Sigmoid colon (tissue), 7 donors: ENCODE measurements at places on chromosomes 3 and 15. TPM values are rescaled to one million over a fixed set of nuclear protein-coding genes. Genes with fewer than 3 reads are reported as not detected.

RASGRF1 gene
- total RNA-seq = 0.55 TPM

MASP1 gene
- 93.5 TPM for total RNA-seq

TUSC7 gene
- not detected for total RNA-seq

RGMA gene
- total RNA-seq = 35.7 TPM

DUOXA2 gene
- total RNA-seq = not detected

SUCNR1 gene
- 0.16 TPM for total RNA-seq

ZKSCAN7 gene
- 5.1 TPM for total RNA-seq

LIPH gene
- 0.36 TPM for total RNA-seq

GRM7 gene
- total RNA-seq = 0.16 TPM

DAPK2 gene
- total RNA-seq = 3.4 TPM

CEP152 gene
- total RNA-seq = 3.1 TPM

SERPINI2 gene
- total RNA-seq = 0.27 TPM

WDR5B gene
- total RNA-seq = 1.9 TPM
